ENCODE measurements at places on chromosomes 6 and 20. TPM values are rescaled to one million over a fixed set of nuclear protein-coding genes. Genes with fewer than 3 reads are reported as not detected.

The SLC35F1 gene
- total RNA-seq: under 0.01 TPM

The FOXC1 gene
- total RNA-seq: 7.6 TPM

The GHRH gene
- total RNA-seq: not detected

The TLDC2 gene
- total RNA-seq: 0.15 TPM

The HLA-DQA1 gene
- total RNA-seq: not detected

The NT5E gene
- 428 TPM for total RNA-seq

The GTSF1L gene
- total RNA-seq: not detected
